ENCODE measurements at places on chromosomes 2 and 18.
A peak's percentile ranks its signal among the peaks of the same experiment; 100 is the strongest.

DNA sequence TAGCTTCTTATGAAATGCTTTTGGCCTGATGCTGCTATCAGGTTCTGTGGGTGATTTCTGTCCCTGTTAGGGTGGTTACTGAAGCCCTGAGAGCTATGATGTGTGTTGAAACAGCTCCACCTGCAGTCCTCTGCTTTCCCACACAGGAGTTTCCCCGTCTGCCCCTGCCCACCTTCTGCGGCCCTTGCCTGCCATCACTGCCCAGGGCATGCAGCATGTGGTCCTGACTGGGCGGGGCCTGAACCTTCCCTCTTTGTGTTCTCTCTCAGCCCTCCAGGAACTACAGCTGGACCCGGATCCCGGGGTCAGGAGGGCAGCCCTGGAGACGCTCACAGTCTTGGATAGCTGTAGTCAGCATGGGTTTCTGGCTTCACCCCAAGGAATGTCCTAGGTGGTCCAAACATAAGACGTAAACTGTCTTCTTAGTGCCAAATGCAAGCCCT is 21.4 kb downstream of the HJURP start:
- peak; percentile 23 for DNase-seq

- peak; percentile 11 for DNase-seq
Measured at GRCh38 chr2:219423652-219424377, 5.6 kb downstream of the DES start.

GRCh38 chr2:19642501-19642900 is 259.3 kb downstream of the TTC32 start:
- DNase-seq = no peak

GRCh38 chr18:47150824-47151366 is 595 bp upstream of the HDHD2 start:
- no peak for DNase-seq

DNA sequence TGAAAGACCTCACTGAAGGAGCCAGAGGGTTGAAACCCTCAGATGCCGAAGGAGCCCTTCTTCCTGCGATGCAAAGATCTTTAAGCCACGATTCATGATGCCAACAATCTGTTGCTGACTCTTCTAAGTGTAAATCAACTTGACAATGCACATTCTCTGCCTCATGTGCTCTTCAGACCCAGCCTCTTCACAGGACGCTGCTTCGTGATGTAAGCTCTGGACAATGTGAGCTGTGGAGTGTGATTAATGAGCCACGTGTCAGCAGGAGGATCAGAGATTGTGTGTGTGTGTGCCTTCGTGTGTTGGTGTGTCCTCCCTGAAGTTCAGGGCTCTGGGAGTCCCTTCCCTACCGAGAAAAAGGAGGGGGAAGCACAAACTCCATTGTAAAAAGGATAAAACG is 26.5 kb upstream of the TWIST2 start:
- DNase-seq = no peak

DNA sequence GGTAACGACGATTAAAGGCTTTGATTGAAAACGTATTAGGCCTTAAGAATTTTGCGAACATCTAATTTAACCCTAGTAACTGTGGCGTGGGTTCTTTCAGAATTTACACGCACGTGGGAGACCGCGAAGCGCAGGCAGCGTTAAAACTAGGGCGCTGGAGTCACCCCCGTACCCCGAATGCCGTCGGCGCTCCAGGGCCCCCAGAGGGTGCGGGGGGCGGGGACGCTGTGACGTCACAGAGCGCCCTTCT is 673 bp upstream of the SMCHD1 start:
- no peak for DNase-seq

- DNase-seq = no peak
Measured at GRCh38 chr18:69585696-69586095, 185.0 kb downstream of the DOK6 start.

DNA sequence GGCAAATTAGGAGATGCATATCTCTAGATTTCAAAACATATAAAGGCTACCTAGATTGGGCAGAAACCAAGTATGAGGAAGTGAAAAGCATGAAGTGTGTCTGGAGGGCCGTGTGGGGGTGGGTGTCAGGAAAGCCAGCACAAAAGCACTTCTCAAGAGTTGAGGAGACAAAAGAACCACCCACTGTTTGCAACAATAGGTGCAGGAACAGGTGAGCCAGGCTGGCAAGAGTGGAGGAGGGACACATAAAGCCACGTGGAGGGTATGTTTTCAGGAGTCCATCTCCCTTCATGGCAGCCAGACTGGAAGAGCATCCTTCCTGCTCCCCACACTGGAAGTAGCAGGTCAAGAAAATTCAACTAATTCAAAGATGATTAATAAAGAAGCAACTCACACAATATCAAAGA is 96.4 kb downstream of the CERS6 start:
- DNase-seq = peak; percentile 53

DNA sequence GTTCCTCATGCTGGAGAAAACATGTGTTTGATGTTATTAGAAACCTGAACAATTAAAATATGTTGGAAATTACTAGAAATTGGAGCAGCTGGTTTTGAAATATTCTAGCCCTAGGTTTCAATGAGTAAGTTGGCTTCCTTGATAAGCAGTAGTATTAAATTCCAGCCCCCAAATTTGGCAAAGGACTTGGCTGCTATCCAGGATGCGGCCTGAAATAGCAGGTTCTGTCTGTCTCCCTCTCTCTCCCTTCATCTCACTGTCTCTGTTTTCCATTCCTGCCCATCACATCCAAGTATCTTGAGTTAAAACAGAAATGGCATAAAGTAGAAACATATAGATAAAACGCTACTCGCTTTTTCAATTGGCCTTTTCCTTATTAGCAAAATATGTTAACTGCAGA is 20.9 kb upstream of the GPR45 start:
- peak; percentile 8 for DNase-seq

- DNase-seq = no peak
Measured at GRCh38 chr2:54196646-54197045, 59.4 kb downstream of the TSPYL6 start.

DNA sequence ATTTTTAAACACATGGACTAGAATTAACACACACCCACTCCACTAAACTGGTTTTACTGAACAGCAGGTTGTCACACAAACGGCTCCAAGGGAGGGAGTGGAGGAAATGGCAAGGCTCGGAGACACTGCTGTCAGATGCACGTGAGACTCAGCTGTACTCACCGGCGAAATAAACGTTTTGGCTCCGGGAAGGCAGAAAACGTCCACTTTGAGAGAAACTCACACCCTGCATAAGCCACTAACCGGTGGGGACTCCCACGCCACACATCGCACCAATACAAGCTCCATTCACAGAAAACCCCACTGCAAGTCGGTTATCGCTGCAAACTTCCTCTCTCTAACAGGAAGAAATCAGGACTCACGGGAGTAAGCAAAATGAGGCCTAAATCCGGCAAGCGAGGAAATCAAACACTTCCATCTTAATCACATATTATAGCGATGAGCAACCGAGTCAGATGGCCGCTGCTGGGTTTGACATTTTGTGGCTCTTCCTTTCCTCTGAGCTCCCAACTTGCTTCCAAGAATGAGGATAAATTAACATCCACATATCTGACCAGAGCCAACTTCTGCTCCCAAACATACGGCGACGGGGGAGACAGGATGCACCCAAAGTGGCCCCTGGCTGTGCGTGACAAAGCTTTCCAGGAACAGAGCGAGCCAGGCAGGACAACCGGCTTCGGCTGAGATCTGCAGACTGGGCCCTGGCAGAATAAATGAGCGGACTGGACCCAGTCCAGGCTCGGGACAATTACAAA is 63.5 kb downstream of the HDAC4 start:
- DNase-seq = no peak

DNA sequence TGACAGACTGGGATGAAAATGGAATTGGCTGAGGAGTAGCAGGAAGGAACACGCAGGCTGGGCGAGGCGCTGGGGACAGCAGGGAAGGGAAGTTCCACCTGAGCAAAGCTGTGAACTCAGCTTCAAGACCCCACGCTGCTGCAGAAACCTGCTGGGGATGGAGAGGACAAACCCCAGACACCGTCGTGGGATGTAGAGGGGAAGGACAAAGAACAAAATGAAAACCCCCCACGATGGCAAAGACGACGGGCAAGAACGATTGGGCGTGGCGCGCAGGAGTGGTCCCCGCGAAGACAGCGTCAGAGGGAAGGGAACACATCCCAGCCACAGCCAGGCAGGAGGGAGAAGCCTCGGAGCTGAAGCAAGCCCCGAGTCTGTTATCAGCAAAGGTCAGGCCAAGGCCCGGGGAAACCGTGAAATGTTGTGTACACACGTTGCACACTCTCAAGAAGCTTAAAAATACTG is 222.9 kb downstream of the NDUFA10 start:
- DNase-seq = no peak

GRCh38 chr2:103734911-103735310 is 973.1 kb downstream of the TMEM182 start:
- no peak for DNase-seq

GRCh38 chr2:1709335-1709605 is 35.0 kb downstream of the PXDN start:
- no peak for DNase-seq

DNA sequence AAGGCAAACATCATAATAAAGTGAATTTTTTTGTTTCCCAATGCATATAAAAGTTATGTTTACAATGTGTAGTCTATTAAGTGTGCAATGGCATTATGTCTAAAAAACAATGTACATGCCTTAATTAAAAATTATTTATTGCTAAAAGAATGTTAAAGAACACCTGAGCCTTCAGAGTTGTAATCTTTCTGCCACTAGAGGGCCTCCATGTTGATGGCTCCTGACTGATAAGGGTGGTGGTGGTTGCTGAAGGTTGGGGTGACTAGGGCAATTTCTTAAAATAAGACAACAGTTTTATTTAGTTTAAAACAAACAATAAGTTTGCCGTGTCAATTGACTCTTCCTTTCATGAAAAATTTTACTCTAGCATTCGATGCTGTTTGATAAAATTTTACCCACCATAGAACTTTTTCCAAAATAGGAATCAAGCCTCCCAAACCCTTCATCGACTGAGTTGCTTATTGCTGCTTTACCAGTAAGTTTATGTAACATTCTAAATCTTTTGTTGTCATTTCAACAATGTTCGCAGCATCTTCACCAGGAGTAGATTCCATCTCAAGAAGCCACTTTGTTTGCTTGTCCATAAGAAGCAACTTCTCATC is 32.3 kb downstream of the MAP3K2 start:
- DNase-seq = peak; percentile 2

- no peak for DNase-seq
Measured at GRCh38 chr2:239700686-239701345, 300.0 kb upstream of the HDAC4 start.

DNA sequence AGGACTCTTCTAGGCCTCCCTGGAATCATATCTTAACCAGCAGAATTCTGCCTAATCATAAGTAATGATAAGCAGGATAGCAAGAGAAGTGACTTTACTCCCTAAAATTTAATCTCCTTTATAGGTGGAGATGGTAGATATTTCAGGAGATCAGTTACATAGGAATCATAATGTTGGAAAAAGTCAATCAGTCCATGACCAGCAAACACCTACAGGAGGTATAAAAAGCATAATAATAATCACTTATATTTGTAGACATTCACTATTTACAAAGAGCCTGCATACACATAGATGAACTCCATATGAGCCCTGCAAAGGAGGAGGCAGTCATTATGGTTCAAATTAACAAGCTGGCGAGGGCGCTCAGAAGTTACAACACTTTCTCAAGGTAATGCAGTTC is 2.5 kb downstream of the GALNT5 start:
- no peak for DNase-seq

- DNase-seq = no peak
Measured at GRCh38 chr2:173929441-173929840, 35.7 kb downstream of the SP3 start.

DNA sequence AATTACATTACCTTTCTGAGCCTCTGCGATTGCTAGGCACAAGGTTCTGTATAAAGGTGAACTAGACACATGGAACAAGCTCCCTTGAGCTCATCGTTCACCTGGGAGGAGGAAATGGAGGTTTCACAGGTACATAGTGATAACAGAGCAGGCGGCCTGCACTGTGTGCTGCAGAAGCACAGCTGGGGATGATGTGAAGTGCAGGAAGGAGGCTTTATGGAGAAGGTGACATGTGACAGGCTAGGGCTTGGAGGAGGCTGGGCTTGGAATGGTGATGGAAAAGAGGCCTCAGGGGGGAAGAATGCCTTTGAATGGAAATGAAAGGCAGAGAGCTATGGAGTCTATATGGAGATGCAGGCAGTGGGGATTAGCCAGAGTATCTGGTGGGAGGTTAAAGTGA is 22.9 kb downstream of the MARCHF4 start:
- DNase-seq = no peak

- no peak for DNase-seq
Measured at GRCh38 chr2:226187156-226187555, 612.5 kb downstream of the IRS1 start.

- peak; percentile 98 for DNase-seq
Measured at GRCh38 chr2:237726401-237726830, 72.2 kb upstream of the RBM44 start.

Measured in NCI-H1105 treated with DMSO at 0.1 percent for 48 hours (cell line).